ENCODE measurements at places on chromosomes 2 and 18. TPM values are rescaled to one million over a fixed set of nuclear protein-coding genes. Genes with fewer than 3 reads are reported as not detected.

DNA sequence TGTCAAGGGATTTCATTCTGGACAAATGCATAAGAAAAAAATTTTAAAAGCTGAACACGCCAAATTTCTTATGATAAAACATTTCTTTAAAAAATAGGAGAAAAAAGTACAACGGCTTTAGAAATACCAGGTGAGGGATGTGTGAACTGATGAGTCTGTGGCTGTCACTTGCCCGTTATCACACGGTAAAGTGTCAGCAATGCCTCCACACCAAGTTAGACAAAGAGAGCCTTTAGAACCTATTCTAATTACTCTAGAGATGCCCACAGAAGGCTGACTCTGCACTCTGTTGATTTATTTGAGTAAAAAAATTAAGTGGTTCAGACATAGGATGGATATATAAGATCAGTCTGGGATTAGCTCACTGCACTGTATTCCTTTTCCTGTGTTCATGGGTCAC is 523.8 kb downstream of the RNF144A start:
- no peak for DNase-seq

GRCh38 chr2:61658841-61659780 is 121.0 kb upstream of the XPO1 start:
- DNase-seq: peak; percentile 63

The DOK6 gene
- 2.3 TPM for total RNA-seq

The UGT1A4 gene
- 3.8 TPM for total RNA-seq
